Activated CD4-positive, alpha-beta memory T cell treated with anti-CD3 and anti-CD28 coated beads for 36 hours (primary cell): ENCODE measurements at places on chromosomes 1 and 21. TPM values are rescaled to one million over a fixed set of nuclear protein-coding genes. Genes with fewer than 3 reads are reported as not detected.

GRCh38 chr1:248521856-248522255, 14.0 kb downstream of the OR2G6 start:
- no peaks in the 10 kb centered on the region for H3K36me3 ChIP-seq
- no peak for DNase-seq
- H3K27ac ChIP-seq: no peak overlapping the region
- H3K4me1 ChIP-seq: no peaks in the 10 kb centered on the region
- H3K27me3 ChIP-seq: no peaks in the 10 kb centered on the region
- no peak overlapping the region for H3K4me3 ChIP-seq

- H3K4me1 ChIP-seq: no peaks in the 10 kb centered on the region
- DNase-seq: no peak
- H3K4me3 ChIP-seq: no peak overlapping the region
- H3K27ac ChIP-seq: no peak overlapping the region
Observed at GRCh38 chr1:228960705-228961104, 225.4 kb downstream of the RHOU start.

DNA sequence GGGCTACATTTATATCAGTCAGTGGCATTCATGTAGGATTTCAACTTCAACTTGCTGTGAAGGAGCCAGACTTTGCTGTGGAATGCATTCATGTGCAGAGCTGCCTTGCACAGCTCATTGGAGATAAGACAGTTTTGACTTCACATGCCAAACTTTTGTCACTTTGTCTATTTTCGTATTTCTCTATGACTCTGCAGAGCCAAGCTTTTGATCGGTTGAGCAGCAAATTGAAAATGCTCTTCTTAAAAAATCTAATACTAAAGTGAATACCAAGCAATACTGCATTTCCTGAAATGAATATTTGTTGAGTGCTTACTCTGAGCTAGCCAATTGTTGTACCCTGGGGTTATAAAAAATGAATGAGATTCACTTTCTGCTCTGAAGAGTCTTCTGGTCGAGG, 388.7 kb downstream of the ST6GALNAC3 start:
- no peak overlapping the region for H3K27ac ChIP-seq
- DNase-seq: no peak
- H3K4me1 ChIP-seq: peaks cover 7% of the 10 kb centered on the region
- H3K36me3 ChIP-seq: no peaks in the 10 kb centered on the region

The TNFAIP8L2 gene
- total RNA-seq: 26.7 TPM

DNA sequence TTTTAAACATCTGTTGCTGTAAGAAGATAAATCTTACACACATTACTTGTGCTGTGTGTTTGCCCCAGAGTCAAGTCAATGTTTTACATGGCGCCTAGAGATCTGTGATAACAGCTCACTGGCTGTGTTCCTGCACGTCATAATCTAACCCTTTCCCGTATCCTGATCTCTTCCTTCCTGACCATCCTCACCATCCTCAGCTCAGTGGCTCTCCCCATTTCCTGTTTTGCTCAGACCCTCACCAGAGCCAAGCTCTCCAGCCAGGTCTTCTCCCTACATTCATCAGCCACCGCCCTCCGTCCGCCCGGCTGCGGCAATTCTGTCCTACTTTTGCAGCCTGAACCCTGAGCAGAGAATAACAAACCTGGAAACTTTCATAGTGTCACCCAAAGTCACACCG, 824.7 kb downstream of the USP25 start:
- H3K4me3 ChIP-seq: no peak overlapping the region
- no peaks in the 10 kb centered on the region for H3K36me3 ChIP-seq
- H3K27ac ChIP-seq: no peak overlapping the region

The GPR137B gene
- total RNA-seq: 5.6 TPM

GRCh38 chr1:200415227-200415626, 5.4 kb upstream of the ZNF281 start:
- no peak overlapping the region for H3K27ac ChIP-seq
- H3K4me1 ChIP-seq: peaks cover 20% of the 10 kb centered on the region
- DNase-seq: no peak
- H3K36me3 ChIP-seq: no peaks in the 10 kb centered on the region
- H3K27me3 ChIP-seq: no peaks in the 10 kb centered on the region
- H3K4me3 ChIP-seq: no peak overlapping the region

- no peak overlapping the region for H3K4me3 ChIP-seq
- no peaks in the 10 kb centered on the region for H3K4me1 ChIP-seq
- H3K27me3 ChIP-seq: peaks cover 6% of the 10 kb centered on the region
- H3K36me3 ChIP-seq: no peaks in the 10 kb centered on the region
- H3K27ac ChIP-seq: no peak overlapping the region
- no peak for DNase-seq
Observed at GRCh38 chr1:197065559-197065958, 1.5 kb downstream of the F13B start.
